ENCODE measurements at places on chromosomes 1 and 21.

DNA sequence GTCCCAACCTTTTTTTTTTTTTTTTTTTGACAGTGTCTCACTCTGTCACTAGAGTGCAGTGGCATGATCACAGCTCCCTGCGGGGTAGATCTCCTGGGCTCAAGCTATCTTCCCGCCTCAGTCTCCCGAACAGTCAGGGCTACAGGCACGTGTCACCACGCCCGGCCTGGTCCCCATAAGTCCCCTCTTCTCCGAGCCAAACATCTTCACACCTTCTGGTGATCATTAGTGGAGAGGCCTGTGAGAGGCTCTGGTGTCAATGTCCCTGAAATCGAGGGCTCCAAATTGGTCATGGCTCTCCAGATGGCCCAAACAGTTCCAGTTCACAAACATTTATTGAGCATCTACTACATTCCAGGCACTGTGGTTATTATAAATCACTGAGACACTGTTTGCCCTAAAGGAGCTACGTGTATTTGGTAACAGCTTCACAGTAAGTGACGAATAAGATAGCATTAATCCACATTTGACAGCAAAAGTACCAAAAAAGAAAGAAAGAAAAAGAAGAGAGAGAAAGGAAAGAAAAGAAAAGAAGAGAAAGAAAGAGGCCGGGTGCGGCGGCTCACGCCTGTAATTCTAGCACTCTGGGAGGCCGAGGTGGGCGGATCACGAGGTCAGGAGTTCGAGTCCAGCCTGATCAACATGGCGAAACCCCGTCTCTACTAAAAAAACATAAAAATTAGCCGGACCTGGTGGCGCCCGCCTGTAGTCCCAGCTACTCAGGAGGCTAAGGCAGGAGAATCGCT is 867 bp upstream of the TIMM17A start:
- no peak for DNase-seq

DNA sequence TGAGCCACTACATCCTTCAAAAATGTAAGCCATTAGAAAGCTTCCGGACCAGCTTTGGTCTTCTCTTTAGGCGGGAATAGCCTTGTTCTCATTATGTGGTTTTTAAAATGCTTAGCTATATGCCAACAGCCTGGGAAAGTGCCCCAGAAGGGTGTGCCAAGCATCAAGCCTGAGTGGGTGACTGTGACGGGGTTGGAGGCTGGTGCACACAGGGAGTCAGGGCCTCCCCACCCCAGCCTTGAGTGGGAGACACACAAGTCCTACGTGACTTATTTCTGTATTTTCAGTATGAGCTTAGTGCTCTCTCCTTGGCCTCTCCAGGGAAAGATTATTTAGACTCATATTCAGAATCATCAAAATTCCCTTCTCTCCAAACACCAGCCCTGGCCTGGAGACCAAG is 9.8 kb downstream of the UBASH3A start:
- DNase-seq = no peak

DNA sequence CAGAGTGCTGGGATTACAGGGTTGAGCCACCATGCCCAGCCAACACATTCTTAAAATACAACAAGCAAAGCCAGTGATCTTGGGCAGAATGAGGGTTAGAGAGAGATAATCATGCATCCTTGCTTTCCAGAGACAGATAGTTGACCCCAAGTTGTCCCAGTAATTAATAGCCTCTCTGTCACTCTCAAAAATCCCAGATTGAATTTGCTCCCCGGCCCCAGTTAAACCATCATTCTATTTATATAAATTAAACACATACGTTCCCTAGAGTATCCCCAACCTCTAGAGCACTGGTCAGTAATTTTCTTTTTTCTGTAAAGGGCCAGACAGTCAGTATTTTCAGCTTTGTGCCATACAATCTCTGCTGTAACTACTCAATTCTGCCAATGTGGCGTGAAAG is 16.4 kb upstream of the TARDBP start:
- no peak for DNase-seq

- no peak for DNase-seq
Measured at GRCh38 chr1:93604411-93604810, 77.2 kb downstream of the BCAR3 start.

GRCh38 chr1:92961131-92961895 is at the start of gene DIPK1A:
DIPK1A (minus strand) TSS chr1:92961462; CDS start chr1:92961429, 33 bp downstream.
- DNase-seq = peak; percentile 53

- DNase-seq = no peak
Measured at GRCh38 chr1:26686795-26687194, 9.0 kb upstream of the ARID1A start.

DNA sequence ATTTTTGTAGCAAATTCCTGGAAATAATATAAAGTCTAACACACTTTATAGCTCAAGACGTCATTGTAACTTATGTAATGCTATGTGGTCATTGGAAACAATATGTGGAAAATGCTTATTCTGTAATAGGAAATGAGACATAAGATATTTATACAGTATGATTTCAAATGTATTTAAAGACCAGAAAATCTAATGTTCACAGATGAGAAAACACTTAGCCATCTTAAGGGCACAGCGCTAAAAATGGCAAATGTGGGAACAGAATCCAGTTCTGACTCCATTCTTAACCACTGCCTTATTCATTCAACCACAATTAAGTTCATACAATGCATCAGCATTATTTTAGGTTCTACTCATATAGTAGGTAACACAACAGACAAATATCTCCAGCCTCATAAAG is 12.5 kb downstream of the CSDE1 start:
- DNase-seq = no peak

- DNase-seq = no peak
Measured at GRCh38 chr1:81430955-81431623, 369.6 kb upstream of the ADGRL2 start.

- DNase-seq = no peak
Measured at GRCh38 chr1:74161497-74161896, 36.5 kb downstream of the LRRIQ3 start.

- DNase-seq = no peak
Measured at GRCh38 chr1:119626841-119627240, 21.2 kb downstream of the ZNF697 start.

- DNase-seq = no peak
Measured at GRCh38 chr1:67674260-67675011, 10.6 kb upstream of the GADD45A start.

DNA sequence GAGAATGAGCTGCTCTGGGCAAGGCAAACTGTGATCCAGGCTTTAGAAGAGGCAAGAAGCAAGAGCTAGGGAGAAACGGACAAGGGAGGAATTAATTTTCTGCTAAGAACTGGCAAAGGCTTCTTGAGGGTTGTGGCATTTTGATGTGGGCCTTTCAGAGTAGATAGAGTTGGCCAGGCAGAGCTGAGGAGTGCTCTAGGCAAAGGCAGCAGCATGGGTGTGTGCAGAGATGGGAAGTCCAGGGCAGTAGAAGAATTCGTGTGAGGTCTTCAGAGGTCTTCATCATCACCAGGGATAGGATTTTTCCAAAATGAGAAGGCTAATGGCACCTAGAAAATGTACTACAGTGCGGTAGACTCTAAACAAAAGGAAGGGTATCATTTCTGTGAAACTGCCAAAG is 237.8 kb downstream of the LTN1 start:
- no peak for DNase-seq

Measured in stimulated activated CD8-positive, alpha-beta memory T cell treated with anti-CD3 and anti-CD28 coated beads, Interleukin-7, amount 100 ng/mL, for 1 hour (primary cell).